NCI-H1417 treated with DMSO at 0.1 percent for 48 hours (cell line): ENCODE measurements at places on chromosomes 11 and 22.

- DNase-seq: no peak
Measured at GRCh38 chr11:73402834-73403185, 26.6 kb downstream of the RELT start.

DNA sequence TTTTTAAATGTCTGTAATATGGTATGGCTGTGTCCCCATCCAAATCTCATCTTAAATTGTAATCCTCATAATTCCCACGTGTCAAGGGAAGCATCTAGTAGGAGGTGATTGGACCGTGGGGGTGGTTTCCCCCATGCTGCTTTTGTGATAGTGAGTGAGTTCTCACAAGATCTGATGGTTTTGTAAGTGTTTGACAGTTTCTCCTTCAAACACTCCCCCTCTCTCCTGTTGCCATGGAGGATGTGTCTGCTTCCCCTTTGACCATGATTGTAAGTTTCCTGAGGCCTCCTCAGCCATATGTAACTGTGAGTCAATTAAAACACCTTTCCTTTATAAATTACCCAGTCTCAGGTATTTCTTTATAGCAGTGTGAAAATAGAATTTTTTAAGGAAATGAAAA, 31.1 kb upstream of the CD44 start:
- no peak for DNase-seq

- no peak for DNase-seq
Measured at GRCh38 chr11:44899959-44900358, 50.7 kb downstream of the TP53I11 start.

DNA sequence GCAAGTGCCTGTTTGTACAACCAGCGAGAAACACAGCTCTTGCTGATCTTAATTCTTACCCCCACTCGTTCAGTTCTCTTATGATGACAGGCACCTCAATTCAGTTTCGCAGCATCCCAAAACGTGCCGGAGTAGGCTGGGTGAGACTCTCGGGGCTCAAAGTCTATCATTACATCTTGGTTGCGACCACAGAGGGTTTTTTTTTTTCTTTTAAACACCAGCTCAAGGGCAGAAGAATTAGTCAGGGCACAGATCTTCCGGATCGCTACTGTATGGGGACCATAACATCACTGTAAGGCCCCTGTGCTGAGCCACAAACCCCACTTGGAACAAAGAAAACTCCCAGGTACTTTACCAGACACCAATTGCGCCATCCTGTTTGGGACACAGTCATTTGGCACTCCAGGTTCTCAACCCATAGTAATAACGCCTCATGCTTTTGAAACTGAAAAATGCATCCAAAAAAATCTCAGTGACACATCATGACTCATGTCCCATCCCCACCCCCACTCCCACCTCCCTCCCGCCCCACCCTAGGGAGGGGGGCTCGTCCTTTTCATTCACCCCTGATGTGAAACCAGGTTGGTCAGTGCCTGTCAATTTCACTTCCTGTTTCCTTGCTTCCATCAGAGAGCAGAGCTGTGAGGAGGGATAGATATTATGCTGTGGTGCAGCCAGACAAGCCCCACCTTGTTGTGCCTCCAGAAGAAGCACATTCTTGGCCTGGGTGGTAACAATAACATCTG, 41.0 kb upstream of the CD5 start:
- no peak for DNase-seq

DNA sequence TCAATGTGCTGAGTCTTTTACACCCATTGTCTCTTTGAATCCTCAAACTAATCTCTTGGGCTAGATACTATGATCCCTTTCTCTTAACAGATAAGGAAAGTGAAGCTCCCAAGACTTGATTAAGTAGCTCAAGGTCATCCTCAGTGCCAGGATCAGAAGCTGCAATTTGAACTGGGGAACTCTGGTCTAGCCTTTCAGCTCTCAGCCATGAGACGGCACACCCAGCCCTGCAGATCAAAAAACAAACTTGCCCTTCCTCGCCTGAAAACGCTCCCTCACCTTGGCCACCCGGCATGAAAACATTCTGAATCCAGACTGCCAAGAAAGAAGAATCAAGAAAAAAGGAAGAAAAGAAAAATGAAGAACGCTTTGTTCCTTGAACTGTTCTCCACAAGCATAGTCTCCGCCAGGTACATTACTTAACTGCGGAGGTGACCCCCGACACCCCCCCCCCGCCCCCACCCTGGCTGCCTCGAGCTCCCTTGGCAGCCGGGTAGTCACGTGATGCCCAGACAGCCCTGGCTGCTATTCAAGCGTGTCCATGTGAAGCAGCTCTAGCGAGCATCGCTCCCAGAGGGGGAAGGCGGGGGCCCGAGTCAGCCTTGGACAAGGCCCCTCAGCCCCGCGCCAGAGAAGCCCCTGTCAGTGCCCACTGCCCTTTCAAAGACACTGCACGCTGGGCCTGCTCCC, 451.2 kb downstream of the MIAT start:
- no peak for DNase-seq

GRCh38 chr22:49320714-49321476, 506.8 kb downstream of the BRD1 start:
- no peak for DNase-seq

GRCh38 chr11:100629671-100630070, 57.4 kb upstream of the ARHGAP42 start:
- DNase-seq: no peak
